ENCODE measurements at places on chromosomes 13 and 19. TPM values are rescaled to one million over a fixed set of nuclear protein-coding genes. Genes with fewer than 3 reads are reported as not detected.

Gene FXYD3
- not detected for total RNA-seq

Gene BCAM
- total RNA-seq: 3.4 TPM

Gene TYROBP
- total RNA-seq: not detected

DNA sequence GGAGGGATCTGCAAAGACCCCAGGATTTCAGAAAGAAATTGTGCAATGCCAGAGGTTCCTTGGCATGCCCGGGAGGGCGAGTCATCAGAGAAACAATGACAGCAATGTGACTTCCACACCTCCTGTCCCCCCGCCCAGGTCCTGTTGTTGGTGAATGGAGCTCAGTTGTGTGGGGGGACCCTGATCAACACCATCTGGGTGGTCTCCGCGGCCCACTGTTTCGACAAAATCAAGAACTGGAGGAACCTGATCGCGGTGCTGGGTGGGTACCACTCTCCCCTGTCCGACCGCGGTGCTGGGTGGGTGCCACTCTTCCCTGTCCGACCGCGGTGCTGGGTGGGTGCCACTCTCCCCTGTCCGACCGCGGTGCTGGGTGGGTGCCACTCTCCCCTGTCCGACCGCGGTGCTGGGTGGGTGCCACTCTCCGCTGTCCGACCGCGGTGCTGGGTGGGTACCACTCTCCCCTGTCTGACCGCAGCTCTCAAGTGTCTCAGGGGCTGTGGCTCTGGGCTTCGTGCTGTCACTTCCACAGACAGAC is 5.2 kb upstream of the F10 start:
- no peak for DNase-seq

DNA sequence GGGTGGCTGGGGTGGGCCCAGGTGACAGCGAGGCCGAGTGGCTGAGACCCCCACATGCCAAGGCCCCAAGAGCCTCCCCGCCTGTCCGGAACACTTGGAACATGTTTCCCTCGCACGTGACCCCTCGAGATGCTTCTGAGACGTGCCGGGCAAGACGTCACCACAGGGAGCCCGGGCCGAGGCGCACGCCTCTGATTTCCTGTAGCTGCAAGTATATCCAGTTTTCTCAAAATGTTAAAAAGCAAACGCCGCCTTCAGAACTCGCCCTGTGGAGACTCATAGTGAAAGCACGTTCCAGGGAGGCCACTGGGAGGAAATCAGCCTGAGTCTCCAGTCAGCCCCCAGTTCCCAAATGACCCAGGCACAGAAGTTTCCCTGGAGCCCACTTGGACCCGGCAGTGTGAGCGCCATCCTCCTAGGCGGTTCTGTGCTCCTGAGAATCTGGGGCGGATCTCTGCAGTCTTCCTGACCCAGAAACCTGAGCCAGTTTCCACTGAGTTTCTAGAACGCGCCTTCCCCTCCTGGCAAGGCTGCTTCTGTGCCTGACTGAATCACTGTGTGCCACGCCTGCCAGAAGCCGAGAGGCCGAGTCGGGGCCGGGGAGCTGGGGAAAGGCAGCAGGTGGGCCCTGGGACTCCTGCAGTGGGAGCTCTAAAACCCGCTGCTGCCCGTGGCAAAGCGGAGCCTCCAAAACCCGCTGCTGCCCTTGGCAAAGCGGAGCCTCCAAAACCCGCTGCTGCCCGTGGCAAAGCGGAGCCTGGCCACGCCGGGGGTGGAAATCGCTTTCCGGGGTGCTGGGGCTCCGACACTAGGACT is 179.3 kb downstream of the KDM4B start:
- peak; percentile 55 for DNase-seq

DNA sequence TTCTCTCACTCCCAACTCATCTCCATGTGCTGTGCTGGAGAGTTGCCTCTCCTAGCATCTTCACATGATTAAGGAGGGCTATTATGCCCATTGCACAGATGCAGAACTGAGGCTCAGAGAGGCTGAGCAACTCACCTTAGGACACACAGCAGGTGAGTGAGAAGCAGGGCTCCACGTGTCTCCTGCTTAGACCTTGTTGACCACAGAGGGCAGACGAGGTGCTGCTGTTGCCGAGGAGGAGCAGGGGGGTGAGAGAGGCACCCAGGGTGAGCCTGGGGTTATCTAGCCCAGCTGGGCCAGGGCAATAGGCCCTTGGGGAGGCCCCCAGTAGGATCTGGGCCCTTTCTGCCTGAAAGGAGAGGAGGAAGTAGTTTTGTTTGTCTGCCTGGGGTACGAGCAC is 2.4 kb upstream of the HSH2D start:
- no peak for DNase-seq

- DNase-seq: no peak
Observed at GRCh38 chr13:21796775-21797514, 126.1 kb downstream of the FGF9 start.

DNA sequence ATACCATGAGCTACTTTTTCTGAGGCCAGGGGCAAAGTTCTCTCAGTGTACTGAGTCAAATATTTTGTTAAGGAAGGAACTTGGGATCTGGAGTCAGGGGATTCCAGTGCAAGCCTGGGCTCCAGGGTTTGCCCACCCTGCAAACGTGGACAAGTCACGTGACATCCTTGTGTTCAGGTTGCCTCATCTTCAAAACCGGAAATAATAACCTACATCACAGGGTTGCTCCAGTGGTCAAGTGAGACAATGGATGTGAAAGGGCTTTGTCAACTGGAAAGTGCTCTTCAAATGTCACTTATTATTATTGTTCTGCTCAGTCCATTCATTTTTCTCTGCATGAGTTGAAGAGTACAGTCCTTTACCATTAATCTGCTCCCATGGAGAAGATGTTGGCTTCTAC is 414.9 kb downstream of the COG6 start:
- no peak for DNase-seq

DNA sequence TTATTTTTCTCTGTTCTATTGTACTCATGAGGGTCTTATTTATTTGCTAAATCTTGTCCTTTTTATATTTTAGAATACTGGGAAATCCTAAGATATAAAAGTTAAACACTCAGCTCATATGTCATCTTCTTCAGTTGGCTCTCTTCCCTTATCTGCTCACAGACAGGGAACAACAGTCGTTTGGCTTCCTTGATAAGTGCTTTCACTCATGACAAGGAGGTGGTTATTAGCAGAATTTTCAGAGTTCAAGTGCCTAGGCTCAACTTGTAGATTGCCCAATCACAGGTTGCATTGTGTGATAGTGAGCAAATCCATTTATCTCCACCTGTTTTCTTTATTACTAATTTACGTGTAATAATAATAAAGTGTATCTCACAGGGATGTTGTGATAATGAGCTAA is 620.3 kb upstream of the PCDH20 start:
- DNase-seq: no peak

Gene RNF113B
- not detected for total RNA-seq

- no peak for DNase-seq
Observed at GRCh38 chr19:47510516-47511127, 4.2 kb downstream of the NAPA start.

- DNase-seq: no peak
Observed at GRCh38 chr13:45205124-45205523, 4.3 kb upstream of the KCTD4 start.

DNA sequence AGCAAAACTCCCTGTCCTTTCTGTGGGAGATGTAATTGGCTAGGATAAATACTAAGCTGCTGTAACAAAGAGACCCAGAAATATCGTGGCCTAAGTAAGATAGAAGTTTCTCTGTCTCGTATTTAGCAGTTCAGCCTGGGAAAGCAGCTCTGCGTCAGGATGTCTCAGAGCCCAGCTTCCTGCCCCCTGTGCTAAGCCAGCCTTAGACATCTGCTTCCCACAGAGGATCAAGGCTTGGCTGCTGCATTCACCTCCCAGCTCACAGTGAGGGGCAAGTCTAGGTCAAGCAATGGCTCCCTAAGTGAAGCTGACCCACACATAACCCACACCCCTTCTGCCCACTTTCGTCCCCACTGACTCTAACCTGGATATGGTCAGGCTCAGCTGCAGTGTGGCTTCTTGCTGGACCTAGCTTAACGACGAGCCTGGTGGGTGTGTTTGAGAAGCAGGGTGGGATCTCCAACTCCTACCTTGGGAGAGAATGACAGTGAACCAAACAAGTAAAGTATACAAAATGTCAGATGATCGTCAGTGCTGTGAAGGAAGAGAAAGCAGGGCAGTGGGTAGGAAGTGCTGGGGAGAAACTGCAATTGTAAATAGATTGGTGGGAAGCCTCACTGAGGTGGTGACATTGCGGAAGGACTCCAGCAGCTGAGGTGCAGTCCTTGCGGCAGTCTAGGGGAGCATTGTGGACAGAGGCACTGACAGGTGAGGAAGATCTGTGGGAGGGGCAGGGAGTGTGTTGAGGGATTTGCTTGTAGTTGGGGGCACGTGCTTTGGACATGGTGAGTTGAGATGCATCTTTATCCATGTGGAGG is 82.9 kb downstream of the TNFRSF19 start:
- no peak for DNase-seq

- no peak for DNase-seq
Observed at GRCh38 chr19:18650468-18651041, 13.7 kb downstream of the KLHL26 start.

Gene FCER2
- not detected for total RNA-seq

Gene SHANK1
- total RNA-seq: 69.7 TPM

Gene LILRA2
- not detected for total RNA-seq

Gene C5AR1
- total RNA-seq: 1.2 TPM

DNA sequence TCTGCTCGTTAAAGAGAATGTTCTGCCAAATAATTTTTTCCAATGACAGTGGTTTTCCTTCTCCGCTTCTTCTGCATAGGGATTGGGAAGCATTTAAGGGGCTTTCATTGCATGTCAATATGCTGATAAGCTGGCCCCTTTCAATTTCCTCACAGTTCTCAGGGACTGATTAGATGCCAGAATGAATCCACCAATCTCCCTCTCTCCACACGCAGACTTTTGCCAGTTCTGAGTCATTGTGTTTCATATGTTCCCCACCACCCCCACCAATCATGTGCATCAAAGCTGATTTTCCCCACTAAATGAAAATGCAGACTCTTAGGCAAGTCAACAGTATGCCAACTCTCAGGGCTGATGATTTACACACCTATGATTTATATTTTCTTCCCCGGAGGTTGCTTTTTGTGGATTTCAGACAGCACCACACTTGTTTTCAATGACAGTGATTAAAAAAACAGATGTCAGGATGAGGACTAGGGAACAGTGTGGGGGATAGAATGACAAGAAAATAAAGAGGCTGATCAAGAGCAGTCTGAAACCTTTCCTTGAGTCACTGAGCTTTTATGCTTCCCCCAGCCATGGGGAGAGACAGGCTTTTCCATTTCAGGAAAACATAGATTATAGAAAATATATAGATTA is 47.9 kb upstream of the C13orf42 start:
- no peak for DNase-seq

Gene GRIK5
- total RNA-seq: 24.0 TPM

- peak; percentile 48 for DNase-seq
Observed at GRCh38 chr19:46478356-46478986, 7.1 kb upstream of the PNMA8A start.

Gene CLPTM1
- 135 TPM for total RNA-seq

GRCh38 chr13:59340151-59340550 is 823.6 kb downstream of the DIAPH3 start:
- no peak for DNase-seq

DNA sequence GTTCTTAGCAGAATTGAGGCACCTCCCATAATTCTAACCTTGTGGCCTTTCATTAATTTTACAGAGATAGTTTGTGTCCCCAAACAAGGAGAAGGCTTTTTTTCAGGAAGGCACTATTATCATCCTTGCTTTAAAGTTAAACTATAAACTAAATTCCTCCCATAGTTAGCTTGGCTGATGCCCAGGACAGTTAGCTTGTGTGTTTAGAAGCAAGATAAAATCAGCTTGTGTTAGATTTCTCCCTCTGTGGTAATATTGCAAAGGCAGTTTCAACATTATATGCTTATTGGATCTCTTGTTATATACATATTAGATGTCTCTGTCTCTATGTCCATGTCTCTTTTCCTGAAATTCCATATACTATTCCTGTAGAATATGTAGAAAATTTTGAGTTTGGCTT is 342.7 kb downstream of the TBC1D4 start:
- no peak for DNase-seq

- DNase-seq: no peak
Observed at GRCh38 chr13:29566206-29566605, 29.3 kb downstream of the SLC7A1 start.

GRCh38 chr19:9883764-9884163 is 48.6 kb downstream of the PIN1 start:
- DNase-seq: no peak

Gene LPAR2
- 17.2 TPM for total RNA-seq

GRCh38 chr13:35283856-35284255 is 192.6 kb downstream of the MAB21L1 start:
- no peak for DNase-seq

Gene SLC25A41
- total RNA-seq: 0.44 TPM

GRCh38 chr19:23817519-23817918 is 58.8 kb upstream of the ZNF681 start:
- peak; percentile 3 for DNase-seq
